ENCODE measurements at places on chromosomes 11 and 22.

GRCh38 chr11:1513326-1514296, 27.0 kb upstream of the MOB2 start:
- no peak for DNase-seq

DNA sequence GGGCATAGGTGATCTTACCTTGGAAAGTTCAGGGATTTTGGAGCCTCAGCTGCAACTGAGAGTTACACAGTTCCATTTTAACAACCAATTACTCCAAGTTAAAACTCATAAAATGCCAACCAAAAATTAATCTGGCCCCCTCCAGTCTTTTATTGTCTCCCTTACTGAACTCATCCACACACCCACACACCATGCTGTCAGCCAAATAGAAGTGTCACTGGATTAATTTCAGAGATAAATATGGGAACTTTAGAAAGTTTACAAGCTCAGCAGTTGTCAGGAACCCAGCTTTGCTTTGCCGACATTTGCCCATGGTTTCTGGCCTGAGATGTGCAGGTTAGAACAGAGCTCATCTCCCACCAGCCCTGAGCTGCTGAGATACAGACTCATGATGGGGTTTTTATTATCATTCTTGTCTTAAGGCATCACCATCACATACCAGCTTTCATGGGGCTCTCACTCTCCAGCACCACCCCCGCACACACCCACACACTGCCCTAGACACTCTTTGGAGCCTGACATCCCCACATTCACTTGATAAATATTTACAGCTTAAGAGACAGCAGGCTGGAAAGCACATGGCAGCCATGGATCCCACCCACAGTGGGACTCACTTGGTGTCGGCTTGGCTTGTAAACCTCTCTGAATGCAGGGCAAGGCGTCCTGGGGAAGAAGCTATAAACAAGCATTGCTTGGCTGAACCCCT, 23.7 kb upstream of the CTR9 start:
- DNase-seq: no peak

- no peak for DNase-seq
Measured at GRCh38 chr22:32720924-32721323, 80.6 kb upstream of the TIMP3 start.

DNA sequence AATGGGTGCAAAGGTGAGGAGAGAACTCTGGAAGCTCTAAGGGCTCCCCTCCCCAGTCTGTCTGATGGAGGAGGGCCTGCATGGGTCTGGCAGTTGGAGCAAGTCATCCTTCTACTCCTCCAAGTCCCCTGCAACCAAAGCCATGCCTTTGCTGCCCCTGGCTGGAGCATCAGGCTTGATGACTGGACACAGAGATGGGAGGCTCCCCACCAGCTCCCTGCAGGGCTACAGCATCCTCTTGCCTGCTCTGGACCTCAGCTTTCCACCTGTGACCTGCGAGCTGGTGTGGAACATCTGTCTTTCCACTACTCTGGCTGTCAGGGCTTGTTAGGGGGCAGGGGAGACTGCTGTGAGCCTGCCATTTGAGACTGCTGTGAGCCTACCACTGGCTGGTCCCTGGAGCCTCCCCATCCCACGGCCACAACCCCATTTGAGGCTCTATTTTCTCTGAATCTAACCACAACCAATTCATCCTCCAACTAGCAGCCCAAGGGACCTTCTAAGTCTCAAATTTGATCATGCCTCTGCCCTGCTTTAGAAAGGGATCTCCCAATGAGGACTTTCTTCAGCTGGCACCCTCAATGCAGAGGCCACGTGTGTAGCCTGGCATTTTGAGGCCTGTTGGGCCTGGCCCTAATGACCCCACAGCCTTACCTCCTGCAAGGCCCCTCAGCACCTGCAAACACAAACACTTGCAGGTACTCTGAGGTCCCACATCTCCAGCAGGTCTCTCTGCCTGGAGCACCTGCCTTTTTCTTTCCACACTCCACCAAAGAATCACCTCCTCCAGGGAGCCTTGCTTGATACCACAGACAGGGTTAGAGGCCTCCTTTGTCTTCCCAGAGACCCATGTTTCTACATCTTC, 9.9 kb downstream of the P2RY6 start:
- DNase-seq: no peak

- no peak for DNase-seq
Measured at GRCh38 chr11:133778161-133778560, 67.2 kb downstream of the SPATA19 start.

- no peak for DNase-seq
Measured at GRCh38 chr22:45896153-45896951, 80.6 kb downstream of the WNT7B start.

- no peak for DNase-seq
Measured at GRCh38 chr11:111846636-111847035, 24.7 kb downstream of the ALG9 start.

DNA sequence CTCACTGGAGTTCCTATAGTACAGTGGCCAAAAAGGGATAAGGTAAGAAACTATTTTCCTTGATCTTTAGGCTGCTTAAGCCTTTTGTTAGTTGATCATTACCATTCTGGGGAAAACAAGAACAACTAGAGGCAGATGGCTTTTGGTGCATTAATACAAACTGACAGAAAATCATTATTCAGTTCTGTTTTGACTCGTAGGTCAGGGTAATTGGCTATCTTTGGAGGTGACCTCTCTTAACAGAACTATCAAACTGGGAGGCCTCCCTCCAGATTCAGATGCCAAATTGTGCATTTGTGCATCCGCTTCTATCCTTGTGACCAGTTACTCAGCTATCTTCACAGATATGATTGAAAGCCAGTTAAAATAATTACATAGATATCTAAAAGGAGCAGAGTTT, 23.2 kb upstream of the GRK2 start:
- DNase-seq: no peak

DNA sequence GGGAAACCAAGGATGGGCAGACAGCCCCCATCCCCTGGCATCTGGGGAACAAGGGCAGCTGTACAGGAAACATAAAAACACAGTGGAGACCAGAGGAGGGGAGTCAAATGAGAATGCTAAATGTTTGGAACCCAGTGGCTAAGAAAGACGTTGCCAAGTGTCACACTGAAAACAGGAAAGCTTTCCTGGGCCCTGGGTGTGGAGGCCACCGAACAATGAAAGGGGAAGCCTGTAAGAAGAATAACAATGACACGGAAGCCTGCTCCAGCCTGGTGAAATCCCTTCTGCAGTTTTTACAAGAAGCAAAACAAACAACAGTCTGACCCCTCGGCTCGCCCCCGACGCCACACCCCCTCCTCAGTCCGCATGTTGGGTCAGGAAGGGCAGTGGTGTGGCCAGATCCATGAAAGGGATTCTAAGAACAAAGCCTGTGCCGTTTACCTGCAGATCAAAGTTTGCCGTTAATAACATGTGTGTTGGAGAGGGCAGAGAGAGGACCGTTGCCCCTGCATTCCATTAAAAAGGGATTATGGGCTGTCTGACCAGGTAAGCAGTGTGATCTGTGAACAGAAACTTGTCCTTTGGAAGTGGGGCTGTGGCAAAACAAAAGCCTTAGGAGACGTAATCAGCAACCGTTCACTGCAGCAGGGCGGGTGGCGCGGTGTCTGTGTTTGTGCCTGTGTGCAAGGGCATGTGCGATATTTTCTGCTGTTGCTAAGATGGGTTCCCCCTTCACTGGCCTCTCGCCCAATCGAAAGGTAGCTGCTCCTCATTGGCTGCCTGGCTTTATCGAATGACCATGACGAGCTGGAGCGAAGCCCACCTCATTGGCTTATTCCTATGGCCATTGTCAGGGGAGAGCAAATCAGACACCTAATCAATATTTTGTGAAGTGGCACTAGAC, 113.7 kb upstream of the BLID start:
- no peak for DNase-seq

- DNase-seq: no peak
Measured at GRCh38 chr11:34408580-34409172, 30.1 kb upstream of the CAT start.

DNA sequence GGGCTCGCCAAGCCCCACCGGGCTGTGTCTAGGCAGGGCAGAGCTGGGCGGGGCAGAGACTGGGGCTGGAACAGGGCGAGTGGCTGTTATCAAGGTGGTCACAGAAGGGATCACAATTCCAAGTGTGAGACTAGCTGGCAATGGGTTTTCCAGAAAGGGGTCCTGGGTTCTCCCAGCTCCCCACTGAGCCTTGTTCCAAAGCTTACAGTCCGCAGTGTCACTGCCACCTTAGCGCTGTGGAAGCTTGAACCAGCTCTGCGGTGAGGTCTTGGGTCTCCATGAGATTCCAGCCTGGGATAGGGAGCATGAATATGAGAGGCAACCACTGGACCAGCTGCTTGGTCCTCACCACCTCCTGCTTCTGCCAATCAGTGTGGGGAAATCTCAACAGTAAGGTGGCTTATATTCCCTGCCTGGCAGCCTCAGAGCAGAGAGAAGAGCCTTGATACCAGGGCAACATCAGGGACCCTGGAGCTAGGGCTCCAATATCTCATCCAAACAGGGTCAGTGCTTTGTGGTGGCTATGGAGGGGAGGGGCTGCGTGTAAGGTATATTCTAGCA, 831 bp downstream of the CD44 start:
- DNase-seq: no peak

DNA sequence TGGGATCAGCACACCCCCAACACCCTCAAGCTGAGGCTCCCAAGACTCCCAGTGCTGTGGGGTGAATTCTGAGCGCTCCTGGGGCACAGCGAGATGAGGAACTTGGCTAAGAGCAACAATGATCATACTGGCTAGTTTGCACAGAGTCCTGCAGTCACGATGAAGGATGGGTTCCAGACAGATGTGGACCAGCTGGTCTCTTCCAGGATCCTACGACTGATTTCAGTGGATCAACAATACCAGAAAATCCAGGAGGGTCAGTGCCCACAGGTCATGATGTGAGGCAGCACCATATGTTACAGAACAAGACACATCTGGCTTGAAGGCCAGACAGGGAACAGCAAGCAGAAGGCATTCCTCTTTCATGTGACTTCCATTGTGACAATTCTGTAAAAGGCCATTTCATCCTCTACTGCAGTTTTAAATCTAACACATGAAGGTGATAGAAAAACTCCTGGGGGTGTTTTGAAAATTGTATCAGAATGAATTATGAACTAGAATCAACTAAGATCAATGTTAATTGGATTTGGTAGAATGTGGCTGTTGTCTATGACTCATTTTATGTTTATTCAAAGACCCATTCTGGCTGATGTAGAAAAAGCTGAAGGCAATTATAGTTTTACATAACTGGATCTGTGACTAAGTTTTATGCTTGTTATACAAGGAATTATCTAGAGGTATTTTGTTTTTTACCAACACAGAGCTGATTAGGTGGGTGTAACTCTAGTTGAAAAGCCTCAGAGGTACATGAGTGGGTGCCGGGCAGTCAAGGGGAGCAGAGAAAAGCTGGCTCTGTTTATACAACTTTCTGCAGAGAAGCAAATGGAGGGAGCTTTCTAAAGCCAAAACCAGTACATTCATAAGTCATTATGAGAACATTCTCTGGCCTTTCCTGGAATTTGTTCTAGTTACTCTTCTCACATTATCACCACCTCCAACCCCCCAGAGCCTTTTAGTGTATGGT, 29.1 kb downstream of the OR52K1 start:
- DNase-seq: no peak

GRCh38 chr22:46770151-46770641, 7.7 kb downstream of the TBC1D22A start:
- DNase-seq: no peak

DNA sequence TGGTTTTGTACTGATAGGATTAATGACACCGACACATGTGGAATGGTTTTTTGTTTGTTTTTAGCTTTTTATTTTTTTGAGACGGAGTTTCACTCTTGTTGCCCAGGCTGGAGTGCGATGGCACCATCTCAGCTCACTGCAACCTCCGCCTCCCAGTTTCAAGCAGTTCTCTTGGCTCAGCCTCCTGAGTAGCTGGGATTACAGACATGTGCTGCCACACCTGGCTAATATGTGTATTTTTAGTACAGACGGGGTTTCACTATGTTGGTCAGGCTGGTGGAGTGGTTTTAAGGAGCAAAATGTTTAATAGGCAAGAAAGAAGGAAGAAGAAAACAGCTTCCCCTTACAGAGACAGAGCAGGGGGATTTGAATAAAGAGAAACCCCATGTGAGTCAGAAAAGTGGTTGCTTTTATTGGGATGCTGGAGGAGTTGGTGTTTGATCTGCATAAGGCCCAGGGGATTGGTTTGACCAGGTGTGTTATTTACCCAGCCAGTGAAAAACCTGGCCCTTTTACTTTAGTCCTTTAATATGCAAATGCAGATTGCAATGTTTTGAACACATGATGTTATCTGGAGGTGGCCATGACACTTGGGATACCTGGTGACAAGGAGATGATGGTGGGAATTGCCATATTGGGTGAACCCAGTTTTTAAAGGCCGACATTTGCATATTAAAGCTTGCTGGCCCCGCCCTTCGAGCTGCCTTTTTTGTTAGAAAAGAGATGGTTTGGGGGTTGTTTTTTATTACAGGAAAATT, 24.3 kb downstream of the SUSD2 start:
- no peak for DNase-seq

- no peak for DNase-seq
Measured at GRCh38 chr11:106459135-106459534, 381.7 kb downstream of the AASDHPPT start.

- DNase-seq: no peak
Measured at GRCh38 chr22:41092847-41093411, 537 bp downstream of the EP300 start.

DNA sequence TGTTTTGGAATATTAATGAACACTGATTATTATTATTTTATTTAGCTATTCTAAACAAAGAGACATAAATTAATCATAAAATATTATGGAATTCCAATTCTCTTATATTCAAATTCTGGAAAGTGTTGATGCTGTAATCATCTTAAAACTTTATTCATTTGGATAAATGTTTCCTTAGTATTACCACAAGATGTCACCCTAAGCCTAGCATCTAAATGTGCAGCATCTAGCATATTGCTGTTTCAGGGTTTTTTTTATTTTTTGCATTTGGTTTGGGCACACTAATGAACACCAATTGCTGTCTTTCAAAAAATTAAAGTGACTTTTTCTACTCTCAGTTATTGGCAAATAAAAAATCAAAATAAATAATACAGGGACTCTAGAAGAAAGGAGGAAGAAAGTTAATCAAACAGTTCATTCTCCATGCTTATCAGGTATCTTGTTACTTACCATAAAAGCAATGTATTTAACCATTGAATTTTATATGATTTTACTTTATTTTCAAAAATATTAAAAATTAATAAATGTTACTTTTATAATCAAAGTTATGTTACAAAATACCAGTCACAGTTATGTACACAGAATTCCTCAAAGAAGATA, 31.8 kb downstream of the DLG2 start:
- DNase-seq: no peak

- no peak for DNase-seq
Measured at GRCh38 chr11:34251589-34251980, 106.2 kb downstream of the ABTB2 start.
